Cerebellar nuclear complex (tissue), 1 donor: ENCODE measurements at places on chromosomes 3 and 15.

DNA sequence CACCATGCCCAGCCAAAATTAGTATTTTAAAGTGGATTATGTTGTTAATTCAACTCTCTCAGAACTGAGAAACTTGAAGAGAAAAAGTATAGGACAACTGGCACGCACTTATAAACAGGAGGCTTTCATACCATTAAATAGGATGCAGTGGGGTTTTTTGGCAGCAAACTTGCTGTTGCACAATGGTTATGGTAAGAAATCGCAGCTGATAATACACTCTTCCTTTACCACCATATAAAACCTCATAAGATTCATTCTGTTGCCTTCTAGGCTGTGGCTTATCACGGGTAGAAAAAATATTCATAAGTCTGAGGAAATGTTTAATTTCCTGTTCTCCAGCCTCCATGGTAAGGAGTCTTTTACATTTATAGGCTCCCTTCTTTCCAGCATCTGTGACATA is 95.3 kb downstream of the TMCO5A start:
- DNase-seq, result no peak

- DNase-seq, result no peak
Observed at GRCh38 chr3:64595253-64595694, 92.5 kb downstream of the ADAMTS9 start.

GRCh38 chr3:59244343-59244742 is 194.5 kb upstream of the CFAP20DC start:
- DNase-seq, result no peak

GRCh38 chr3:145190761-145191160 is 970.2 kb downstream of the PLOD2 start:
- DNase-seq, result no peak

DNA sequence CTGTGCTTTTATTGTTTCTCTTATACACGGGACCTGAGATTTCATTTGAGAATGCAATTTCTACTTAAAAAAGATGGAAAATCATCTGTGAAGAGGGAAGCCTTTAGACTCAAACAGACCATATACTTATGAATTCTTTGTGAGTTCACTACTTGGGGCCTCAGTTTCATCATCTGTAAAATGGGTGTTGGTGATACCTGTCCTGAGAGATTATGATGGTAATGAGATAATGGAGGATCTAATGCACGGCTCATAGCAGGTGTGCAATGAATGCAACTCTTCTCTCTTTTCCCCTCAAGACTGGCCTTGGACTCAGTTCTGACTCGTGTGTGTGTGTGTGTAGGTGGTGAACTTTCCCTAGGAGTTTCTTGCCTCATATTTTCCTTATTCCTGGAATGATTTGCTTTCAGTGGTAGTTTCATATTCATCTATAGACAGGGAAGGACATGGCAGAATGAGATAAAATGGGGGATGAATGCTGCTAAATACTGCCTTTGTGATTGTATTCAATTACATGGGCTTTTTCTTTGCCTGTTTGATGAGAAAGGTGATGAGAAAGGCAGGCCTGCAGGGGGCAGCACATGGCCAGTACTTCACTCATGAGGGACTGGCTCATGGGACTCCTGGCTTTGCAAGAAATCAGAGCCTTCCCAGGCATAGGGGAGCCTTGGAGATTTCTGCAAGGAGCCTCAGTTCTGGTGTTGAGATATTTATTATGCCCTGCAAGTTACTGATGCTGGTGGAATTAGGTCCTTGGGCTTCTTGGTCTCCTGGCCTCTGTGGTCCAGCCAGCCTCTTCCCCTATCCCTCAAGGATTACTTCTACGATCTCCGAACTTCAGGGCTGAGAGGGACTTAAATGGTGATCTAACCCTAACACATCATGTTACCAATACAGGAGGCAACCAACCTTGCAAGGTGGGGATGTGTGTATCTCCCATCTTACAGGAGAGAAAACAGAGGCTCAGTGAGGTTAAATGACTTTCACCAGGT is 70.7 kb downstream of the RPLP1 start:
- no peak for DNase-seq

DNA sequence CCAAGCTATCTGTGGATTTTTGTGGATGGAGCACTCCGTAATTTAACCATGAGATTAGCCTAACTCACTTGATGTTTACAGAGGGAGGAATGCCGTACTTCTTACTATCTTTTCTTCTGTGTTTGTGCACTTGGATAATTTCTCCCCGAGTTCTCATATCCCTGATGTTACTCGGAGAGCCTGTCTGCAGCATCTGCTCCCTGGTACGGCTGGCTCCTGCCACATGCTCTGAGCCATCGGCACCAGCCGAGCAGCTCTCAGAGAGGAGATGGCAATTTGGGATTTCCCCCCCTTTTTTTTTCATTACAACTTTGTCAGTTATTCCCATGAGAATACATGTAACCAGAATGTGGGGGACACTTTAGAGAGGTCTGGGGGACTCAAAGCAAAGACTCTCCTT is 155.0 kb downstream of the MCTP2 start:
- DNase-seq, result no peak

GRCh38 chr15:25862071-25862471 is 1.1 kb downstream of the ATP10A start:
- no peak for DNase-seq

DNA sequence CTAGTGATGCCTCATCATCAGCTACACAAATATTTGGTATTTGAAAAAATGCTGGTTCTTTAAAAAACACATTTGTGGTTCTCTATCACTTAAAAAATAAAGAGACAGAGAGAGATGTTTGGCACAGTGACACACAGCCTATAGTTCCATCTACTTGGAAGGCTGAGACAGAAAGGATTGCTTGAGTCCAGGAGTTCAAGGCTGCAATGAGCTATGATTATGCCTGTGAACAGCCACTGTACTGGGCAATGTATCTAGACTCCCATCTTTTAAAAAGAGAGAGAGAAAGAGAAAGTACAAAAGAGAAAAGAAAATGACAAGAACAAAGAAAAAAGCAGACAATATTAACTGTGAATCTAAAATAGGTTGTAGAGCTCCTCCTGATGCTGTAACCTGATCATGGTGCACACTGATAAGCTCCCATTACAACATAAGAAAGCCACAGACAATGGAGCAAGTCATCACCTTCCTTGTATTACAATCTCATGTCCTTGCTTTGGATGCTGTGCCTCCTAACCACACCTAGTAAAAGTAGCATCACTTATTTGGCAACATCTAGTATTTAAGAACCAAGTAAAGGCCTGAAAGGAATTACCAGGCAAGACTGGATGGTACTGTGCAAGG is 31.7 kb upstream of the MAP4 start:
- DNase-seq, result no peak

GRCh38 chr3:104437131-104437750 is 929.5 kb upstream of the ALCAM start:
- DNase-seq, result no peak

GRCh38 chr3:23084367-23084766 is 118.8 kb upstream of the UBE2E2 start:
- no peak for DNase-seq

- no peak for DNase-seq
Observed at GRCh38 chr3:122105626-122106025, 50.5 kb downstream of the CD86 start.

DNA sequence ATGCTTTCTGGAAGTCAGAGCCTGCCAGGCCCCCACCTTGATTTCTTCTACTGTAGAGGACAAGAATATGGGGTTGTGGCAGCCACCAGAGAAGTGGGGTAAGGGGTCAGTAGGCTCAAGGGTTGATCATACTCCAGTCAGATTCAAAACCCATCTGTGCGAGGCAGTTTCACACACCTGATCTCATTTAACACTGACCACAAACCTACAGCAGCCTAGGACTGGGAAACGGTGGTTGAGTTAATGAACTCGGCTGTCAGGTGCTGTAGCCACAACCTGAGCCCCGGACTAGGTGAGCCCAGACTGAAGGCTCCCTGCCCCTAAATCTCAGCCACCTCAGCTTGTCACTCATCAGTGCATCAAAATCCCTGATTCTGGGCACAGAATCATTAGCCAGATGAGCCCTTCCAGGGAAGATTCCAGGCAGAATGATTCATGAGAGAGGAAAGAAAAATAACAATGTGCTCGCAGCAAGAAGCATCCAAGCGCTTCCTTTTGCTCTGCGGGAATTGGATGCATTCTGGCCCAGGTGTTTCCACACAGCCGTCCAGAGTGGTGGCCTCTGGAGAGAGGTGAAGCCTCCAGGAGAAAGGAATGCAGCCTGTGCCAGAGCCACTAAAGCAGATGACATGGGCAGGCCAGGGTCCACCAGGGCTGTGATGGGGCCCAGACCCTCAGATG is 102.1 kb downstream of the SRGAP3 start:
- DNase-seq, result no peak

- DNase-seq, result no peak
Observed at GRCh38 chr3:67685499-67685898, 31.1 kb upstream of the SUCLG2 start.

DNA sequence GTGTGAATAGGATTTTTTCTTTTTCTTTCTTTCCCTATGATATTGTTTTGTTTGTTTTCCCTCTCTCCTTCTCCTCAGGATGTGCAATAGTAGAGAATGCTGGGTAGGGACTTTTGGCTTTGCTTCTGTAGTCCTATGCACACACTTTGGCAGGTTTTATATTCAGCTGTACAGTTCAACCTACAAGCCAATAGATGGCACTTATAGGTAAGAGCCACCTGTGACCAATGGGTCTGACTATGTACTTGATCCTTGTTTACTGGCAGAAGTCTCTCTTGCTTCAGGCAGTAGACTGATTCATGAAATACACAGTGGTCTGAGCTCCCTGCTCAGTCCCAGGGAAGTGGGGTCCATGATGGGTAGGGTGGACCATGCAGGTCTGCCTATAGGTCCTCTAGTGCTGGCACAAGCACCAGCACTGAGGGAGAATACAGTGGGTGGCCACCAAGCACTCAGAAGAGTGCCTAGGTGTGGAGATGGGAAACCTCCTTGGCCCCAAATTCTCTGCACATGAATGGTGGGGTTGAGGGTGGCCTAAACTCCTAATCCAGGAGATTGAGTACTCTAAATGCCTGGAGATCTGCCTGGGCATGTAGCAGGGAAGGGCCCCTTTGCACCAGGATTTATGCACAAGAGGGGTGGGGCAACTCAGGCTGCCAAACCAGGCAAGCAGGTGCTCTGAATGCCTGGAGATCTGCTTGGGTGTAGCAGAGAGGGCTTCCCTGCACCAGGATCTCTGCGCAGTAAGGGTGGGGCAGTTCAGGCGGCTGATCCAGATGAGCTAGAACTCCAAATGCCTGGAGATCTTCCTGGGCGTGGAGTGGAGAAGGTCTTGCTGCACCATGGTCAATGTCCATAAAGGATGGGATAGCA is 176.1 kb downstream of the DOCK3 start:
- no peak for DNase-seq

GRCh38 chr15:67915461-67916374 is 75.9 kb upstream of the RNU6-1 start:
- peak; percentile 49 for DNase-seq

DNA sequence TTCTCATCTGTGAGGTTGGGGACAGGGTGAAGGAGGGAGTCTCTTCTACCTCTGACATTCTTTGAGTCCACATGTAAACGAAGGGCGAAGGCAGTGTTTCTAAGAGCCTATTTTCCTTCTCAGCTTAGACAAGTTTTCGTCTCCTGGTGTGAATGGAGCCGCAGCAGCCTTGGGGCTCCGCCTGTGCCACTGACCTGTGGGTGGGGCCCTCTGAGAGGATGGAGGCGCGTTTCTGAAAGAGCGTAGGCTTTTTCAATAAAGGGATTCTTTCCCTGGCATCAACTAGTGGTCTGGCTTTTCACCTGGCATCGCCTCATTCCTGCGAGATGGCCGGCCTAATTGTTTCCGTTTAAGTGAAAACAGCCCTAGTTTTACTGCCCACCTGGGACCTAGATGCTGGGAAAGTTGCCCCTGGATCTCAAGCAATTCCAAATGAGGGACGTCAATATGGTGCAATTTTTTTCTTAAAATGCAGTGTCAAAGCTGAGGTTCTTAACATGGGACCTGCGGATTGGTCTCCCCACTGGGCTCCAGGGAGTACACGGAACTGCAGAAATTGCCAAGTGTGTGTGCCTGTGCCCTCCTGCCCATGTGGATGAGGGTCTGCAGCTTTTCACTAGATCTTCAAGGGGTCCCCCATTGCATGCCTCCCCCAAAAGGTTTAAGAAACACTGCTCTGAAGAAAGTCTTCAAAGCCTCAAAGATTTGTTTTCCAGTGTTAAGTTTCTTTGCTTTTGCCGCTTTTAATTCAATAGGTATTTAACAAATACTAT is 958 bp downstream of the GLDN start:
- DNase-seq, result no peak

- DNase-seq, result no peak
Observed at GRCh38 chr3:171163101-171164066, 136.9 kb upstream of the SLC2A2 start.

DNA sequence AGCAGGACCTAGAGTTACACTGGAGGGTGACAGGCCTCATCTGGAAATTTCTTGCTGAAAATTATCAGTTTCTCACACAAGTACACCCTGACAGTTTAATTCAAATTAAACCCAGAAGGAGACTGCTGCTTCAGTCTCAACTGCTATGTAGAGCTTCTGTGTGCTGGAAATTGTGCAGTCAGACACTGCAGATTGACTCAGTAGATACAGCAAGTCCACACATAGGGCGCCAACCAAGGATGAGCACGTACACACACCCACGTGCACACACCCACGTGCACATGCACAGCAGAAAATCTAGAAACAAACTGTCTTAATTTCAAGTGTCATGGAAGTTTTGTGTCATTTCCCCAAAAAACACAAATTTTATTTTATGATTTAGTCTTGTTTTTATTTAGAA is 192.9 kb downstream of the PDE8A start:
- no peak for DNase-seq

DNA sequence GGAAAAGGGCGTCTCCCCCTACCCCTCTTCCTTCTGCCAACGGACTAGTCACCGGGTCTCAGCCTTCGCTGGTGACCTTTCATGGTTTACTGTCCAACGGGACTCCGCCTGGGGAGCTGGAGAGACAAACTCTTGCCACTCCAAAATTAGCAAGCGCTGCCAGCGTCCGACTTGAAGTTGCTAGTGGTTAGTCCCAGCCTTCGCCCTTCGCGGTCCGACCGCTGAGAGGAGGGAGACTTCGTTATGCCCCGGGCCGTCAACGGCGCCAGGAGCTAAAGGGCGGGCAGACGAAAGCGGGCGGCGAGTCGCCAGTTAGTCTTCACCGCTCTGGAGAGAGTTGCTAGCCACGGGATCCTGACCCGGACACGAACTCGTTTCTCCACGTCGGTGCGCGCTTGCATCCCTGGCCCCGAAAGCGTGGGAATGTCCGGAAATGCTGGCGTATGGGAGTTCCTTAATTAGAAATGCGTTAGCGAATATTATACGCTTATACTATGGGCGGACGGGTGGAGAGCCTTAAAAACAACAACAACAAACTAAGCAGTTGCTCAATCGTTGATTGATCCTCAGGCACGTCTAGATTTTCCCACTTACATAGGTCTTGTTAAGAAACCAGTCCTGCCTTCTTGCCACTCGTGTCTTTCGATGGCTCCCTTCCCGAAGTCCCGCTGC is 716 bp downstream of the SMC4 start:
- no peak for DNase-seq

- DNase-seq, result no peak
Observed at GRCh38 chr3:135567223-135567622, 398.3 kb upstream of the PPP2R3A start.

GRCh38 chr3:186187401-186188275 is 78.7 kb upstream of the ETV5 start:
- no peak for DNase-seq
